Activated T-cell treated with anti-CD3 and anti-CD28 coated beads for 24 hours (primary cell): ENCODE measurements at places on chromosomes 3 and 15.

GRCh38 chr3:123774474-123774873 is 109.7 kb downstream of the MYLK start:
- no peak for DNase-seq

DNA sequence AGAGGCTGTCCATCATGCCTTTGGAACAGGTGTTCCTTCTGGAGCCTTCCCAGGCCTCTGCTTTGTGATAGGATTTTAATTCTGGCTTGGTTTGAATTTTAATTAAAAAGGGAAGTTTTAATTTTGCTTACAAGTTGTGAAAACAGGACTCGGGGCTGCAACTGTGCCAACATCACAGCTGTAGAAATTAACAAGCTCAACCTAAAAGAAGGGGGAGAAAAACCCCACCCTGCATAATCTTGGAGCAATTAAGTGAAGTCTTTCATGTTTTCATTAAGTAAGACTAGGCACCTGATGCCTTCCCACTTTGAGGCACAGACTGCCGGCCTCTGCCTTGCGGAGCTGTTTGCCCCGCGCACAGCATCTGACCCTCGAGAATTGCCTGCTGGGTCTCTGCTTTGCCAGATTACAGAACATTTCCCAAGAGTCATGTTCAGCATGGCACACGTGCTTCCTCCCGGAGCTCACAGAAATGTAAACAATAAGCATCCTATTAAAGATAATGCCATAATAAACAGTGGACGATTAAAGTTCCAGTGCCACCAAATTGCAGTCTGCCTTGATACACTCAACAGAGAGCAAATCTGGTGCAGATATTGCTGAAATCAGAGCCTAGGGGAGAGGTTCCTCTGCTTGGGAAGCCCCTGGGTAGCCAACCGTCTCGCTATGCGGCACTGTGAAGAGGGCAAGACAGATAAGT is 364.2 kb downstream of the LRTM1 start:
- DNase-seq, result no peak

GRCh38 chr15:100111125-100112060 is 230.4 kb downstream of the ADAMTS17 start:
- DNase-seq, result peak; percentile 29

DNA sequence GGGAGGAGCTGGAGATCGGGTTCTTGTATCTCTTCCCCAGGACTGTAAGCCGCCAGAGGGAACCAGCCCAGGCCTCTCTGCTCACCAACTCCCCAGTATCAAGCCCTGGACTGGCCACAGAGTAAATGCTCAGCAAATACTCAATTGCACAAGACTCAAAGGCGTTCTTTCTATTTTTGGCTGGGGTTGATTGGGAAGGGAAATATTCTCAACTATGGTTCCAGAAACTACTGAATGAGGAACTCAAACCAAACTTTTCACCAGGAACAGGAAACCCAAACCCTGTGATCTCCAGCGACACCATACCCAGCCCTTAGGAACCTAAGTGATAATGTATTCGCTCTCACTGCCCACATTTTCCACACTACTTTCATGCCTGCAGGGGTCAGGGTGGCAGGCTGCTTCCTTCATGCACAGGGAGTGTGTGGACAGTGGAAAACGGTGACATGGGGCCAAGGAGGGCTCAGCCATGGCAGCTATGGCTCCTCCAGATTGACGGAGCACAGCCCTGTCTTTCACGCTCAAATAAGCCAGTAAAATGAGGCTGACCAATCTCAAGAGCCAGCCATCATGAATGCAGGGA is 124.7 kb upstream of the RAD18 start:
- DNase-seq, result no peak

DNA sequence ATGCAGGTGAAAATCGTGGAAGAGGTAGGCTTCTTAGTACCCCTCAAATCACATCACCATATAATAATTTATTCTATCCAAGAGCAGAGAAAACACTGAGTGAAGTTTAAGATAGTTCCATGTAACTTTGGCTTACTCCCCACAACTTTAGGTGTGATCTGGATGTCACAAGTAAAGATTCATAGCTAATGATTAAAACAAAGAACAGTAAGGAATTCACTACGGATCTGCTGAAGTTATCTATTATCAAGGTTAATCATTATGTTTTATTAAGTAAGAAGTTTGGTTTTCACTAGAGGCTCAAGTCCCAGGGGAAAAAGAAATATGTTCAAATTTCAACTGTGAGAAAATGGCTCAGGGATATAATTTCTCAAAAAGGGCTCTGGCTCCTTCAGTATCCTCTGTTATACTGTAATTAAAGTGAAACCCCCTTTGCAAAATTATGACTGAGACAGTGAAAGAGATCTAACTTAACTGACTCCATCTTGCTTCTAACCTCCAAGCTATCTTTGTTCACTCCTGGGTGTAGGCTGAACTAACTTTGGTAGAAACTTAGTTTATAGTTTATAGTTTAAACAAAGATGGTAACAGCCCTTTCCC is 17.1 kb downstream of the CD80 start:
- no peak for DNase-seq
